ENCODE measurements at places on chromosomes 5 and 9.

DNA sequence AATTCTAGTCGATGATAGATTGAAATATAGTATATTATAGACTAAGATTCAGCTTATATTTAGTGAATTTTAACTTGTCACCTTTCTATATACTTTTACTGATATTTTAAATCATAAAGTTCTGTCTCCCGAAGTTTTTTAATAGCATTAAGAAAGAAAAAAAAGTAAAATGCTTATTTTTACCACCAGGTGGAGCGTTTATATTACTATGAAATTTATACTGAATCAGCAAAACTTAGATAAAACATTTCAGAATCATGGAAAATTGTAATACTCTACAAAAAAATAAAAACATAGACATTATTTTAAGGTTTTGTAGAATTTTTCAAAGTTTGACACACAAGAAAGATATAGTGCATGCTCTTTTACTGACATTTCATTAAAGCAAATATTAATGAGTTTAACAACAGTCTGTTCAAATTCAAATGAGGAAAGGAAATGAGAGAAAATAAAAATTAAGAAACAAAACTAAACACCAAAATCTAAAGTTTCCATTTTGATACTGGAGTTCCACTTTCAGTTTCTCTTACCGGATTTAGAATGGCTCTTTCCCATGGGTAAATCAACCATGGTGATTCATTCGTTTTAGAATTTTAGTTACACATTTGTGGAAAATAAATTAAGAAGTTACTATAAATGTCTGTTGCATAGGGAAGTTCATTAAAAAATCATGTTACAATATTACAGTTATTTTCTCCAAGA is 1035.3 kb downstream of the CDH12 start:
- DNase-seq: no peak

DNA sequence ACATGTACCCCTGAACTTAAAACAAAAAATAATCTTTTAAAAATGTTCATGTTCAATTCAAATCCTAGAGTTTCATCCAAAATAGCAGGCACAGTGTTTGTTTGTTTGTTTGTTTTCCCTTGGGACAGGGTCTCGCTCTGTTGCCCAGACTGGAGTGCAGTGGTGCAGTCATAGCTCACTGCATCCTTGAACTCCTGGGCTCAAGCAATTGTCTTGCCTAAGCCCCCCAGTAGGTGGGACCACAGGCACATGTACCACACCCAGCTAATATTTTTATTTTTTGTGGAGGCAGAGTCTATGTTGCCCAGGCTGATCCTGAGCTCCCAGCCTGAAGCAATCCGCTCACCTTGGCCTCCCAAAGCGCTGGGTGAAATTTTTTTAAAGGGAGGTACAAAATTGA is 5.0 kb upstream of the POLR1E start:
- DNase-seq: no peak

GRCh38 chr5:21237461-21237860 is 1249.5 kb upstream of the CDH18 start:
- DNase-seq: no peak

- no peak for DNase-seq
These were observed 3.0 kb upstream of the SAP30L start for GRCh38 chr5:154442801-154443200.

GRCh38 chr5:119218830-119219782 is 136.7 kb upstream of the TNFAIP8 start:
- DNase-seq: no peak

DNA sequence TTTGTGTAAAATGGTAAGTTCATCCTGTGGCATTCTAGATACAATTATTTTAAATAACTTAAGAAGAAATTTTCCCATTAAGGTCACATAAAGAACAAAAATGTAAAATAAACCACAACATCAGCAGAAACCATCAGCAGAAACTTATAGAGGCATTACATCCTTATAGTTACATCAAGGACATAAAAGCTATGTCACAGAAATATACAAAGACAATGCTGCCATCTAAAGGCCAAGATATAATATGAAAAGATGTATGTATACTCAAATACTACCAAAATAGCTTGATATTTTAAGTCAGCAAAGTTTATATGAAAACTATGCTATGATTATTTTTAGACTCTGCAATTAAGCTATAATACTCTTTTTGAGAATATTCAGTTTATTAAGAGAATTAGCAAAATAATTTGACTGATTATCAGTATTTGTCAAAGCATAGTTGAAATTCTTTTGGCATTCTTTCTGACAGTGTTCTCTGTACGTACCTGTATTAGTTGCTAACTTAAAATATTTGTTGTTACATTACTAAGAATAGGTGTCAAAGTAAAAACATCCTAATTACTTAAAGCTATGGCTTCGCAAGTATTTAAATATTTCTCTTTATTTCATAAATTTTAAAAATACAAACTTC is 36.2 kb downstream of the FBXL17 start:
- peak; percentile 50 for DNase-seq

- peak; percentile 34 for DNase-seq
These were observed 49.1 kb downstream of the HOMER1 start for GRCh38 chr5:79464695-79465332.

- DNase-seq: no peak
These were observed 1143.2 kb upstream of the CDH6 start for GRCh38 chr5:30050056-30050815.

- peak; percentile 16 for DNase-seq
These were observed 97.5 kb downstream of the PHF2 start for GRCh38 chr9:93673839-93674334.

DNA sequence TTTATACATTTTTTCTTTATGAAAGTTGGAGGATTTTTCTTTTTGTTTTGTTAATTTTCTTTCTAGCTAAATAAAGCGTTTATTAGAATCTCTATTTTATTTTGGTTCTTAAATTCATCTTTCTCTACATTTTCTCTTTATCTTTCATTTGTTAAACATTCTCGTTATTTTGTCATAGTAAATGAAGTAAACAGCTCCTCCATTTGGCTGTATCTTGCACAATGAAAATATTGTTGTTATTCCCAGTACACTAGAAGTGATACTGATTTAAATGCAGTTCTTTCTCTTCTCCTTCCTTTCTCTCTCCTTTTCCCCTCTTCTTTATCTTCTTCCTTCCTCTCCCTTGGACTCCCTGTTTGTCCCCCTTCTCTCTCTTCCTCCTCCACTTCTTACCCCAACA is 88.8 kb downstream of the FER start:
- no peak for DNase-seq

Data from naive thymus-derived CD4-positive, alpha-beta T cell (primary cell).